ENCODE measurements at places on chromosomes 3 and 15.

GRCh38 chr15:70039917-70040316 is 57.8 kb downstream of the TLE3 start:
- no peak for DNase-seq

DNA sequence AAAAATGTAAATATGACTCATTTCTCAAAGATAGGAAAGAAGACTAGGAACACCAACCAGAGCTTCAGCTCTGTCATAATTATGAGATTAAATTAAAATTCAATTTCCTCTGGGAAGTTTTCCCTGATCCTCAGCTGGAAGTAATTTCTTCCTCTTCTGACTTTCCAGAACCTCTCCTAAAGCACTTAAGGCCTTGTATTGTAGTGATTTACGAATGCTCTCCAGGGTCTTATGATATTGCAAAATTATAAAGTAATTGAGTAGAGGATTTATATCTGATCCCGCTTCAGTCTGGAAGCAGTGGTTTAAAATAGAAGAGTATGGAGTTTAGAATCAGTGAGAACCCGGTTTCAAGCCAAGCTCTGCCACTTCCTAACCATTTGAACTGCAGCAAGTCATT is 279.8 kb downstream of the ZPLD1 start:
- no peak for DNase-seq

DNA sequence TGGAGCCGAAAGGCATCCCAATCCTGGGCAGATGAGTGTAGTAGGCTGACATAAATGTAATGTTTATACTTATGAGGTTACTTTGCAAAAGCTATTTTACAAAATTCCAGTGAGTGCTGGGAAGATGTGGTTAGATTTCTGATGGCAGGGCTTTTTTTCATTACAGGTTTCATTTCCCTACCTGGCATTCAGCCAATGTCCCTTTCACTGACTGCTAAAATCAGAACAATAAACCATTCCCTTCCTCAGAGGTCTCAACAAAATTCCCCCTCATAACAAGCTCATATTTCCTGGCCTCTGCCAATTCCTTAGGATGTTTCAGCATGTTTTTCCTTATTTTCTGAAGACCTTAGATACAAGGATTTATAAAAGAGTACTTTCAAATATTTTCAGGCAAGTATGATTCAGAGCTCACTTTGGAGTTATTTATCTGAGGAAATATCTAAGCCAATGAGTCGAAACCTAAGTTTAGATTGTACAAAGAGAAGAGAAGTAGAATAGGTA is 40.9 kb upstream of the CCDC80 start:
- DNase-seq = peak; percentile 62

GRCh38 chr3:242602-243355 is 46.2 kb downstream of the CHL1 start:
- DNase-seq = no peak

- DNase-seq = no peak
Observed at GRCh38 chr15:72180761-72181324, 16.7 kb downstream of the GRAMD2A start.
